ENCODE measurements at places on chromosomes 1 and 21. TPM values are rescaled to one million over a fixed set of nuclear protein-coding genes. Genes with fewer than 3 reads are reported as not detected.

The RAP1GAP gene
- total RNA-seq = 3.9 TPM

The NEGR1 gene
- 9.1 TPM for total RNA-seq

The MPL gene
- 0.10 TPM for total RNA-seq

The ST6GALNAC5 gene
- total RNA-seq = 3.7 TPM

The IFNLR1 gene
- 3.4 TPM for total RNA-seq

The UBL4B gene
- total RNA-seq = 0.20 TPM

The UBXN10 gene
- total RNA-seq = 1.6 TPM

The RHCE gene
- 4.2 TPM for total RNA-seq

The SLC6A9 gene
- total RNA-seq = 3.6 TPM

The SPRR2B gene
- total RNA-seq = not detected

The FAM163A gene
- total RNA-seq = 0.10 TPM

The NCMAP gene
- total RNA-seq = 0.49 TPM
